ENCODE measurements at places on chromosomes 2 and 18.

DNA sequence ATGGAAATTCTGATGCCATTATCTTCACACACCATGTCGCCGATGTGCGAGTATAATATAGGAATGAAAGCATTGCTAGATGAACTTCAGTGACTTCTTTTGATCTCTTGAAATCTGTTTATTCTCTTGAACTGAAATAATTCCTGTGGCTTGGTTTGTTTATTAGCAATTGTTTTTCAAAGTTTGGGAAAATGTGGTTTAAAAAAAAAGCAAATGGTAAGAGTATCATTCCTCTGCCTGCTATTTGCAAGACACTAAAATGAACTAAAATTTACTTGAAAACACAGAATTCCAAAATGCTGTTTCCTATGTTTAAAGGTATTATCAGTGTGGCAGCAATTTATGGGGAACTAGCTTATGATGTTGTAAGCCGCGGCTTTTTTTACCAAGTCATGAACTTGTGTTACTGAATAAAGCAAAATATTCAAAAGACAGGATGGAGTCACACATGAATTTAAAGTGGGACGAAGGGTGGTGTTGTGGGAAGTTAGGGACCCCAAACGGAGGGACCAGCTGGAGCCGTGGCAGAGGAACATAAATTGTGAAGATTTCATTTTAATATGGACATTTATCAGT is 96.4 kb downstream of the COLEC12 start:
- no peak for DNase-seq

- no peak for DNase-seq
These were observed 133.3 kb downstream of the SMAD2 start for GRCh38 chr18:47797126-47797525.

- no peak for DNase-seq
These were observed 30.6 kb downstream of the KLHL41 start for GRCh38 chr2:169540146-169540545.

DNA sequence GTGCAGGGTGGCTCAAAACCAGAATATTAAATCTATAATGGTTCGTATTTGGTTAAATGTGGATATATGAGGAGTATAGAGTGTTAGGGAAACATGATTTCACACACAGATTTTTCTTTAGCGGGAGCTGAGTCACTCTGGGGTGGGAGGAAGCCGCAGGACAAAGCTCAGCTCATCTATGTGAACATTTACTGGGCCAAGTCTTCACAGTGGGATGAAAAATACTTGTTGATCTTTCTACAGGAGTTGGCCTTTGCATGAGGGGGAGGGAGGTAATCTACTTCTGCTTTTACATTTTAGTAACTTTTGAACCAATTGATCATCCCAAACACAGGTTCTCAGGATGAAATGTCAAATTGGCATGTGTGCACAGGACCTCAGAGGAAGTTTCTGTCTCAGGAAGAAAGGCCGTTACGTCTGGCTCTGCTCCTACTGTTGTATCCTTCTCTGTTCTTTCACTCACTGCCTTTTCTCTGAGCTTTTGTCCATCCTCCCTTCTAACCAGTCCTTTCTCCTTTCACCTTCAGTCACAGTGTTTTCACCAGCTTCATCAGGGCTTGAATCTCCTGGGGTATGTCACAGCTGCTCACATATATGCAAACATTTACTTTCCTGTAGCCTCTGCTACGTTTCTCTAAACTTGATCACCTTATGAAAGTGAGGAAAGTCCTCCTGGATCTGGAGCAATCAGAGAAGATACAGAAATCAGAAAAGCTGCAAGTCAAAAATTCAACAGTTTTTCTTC is 943.3 kb upstream of the FANCL start:
- no peak for DNase-seq

- no peak for DNase-seq
These were observed 59.8 kb downstream of the NDUFA10 start for GRCh38 chr2:239965318-239965717.

DNA sequence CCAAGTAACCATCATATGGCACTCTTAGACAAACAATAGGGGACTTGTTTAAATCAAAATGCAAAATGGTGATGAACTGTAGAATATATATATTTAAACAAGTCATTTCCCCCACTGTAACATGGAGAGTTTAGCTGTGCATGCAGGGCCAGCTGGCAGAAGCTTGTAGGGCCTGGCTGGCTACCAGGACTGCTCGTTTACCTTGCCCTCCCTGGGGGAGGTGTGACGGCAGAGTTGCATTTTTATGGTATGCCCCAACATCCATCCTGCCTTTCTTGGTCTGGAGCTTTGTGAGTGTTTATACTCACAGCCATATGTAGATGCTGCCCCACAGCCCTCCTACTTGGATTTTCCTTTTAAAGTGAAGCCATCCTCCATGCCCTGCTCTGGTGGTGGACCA is 101.7 kb upstream of the ZFP36L2 start:
- DNase-seq: no peak

GRCh38 chr18:63004466-63005089 is 289.2 kb downstream of the PHLPP1 start:
- DNase-seq: no peak

- DNase-seq: no peak
These were observed 198.2 kb downstream of the TGIF1 start for GRCh38 chr18:3648200-3648599.

DNA sequence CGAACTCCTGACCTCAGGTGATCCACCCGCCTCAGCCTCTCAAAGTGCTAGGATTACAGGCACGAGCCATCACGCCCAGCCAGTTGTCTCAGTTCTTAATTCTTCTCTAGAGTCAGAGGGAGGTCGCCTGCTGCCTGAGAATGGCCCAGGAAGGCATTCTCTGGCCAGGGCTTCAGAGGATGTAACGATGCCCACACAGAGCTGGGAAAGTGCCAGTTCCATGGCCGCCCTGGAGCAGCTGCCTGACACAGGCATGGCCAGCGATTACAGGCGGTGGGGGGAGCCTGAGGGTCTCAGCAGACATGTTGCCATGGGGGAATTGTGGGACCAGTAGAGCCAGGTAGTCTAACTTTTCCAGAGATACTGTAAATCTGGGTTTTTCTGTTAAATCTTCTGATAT is 25.6 kb upstream of the DNMT3A start:
- DNase-seq: no peak

- no peak for DNase-seq
These were observed 36.7 kb downstream of the ARHGAP25 start for GRCh38 chr2:68771211-68771751.

DNA sequence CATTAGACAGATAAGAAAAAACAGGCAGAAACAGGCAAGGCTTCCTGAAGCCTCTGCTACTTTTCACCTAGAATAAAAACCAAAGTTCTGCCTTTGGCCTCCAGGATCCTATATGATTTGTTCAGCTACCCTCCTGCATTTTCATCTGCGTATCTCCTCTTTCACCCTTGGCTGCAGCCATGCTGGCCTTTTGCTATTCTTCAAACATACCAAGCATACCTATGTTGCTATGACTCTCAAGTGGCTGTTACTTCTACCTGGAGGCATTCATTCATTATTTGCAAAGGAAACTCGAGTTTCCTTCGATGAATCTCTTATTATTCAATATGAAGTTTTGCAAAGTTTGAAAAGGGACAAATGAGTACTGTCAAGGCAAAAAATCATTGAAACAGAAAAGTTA is 106.4 kb upstream of the HNMT start:
- no peak for DNase-seq

- no peak for DNase-seq
These were observed 298.5 kb downstream of the PAX3 start for GRCh38 chr2:222000326-222000725.

DNA sequence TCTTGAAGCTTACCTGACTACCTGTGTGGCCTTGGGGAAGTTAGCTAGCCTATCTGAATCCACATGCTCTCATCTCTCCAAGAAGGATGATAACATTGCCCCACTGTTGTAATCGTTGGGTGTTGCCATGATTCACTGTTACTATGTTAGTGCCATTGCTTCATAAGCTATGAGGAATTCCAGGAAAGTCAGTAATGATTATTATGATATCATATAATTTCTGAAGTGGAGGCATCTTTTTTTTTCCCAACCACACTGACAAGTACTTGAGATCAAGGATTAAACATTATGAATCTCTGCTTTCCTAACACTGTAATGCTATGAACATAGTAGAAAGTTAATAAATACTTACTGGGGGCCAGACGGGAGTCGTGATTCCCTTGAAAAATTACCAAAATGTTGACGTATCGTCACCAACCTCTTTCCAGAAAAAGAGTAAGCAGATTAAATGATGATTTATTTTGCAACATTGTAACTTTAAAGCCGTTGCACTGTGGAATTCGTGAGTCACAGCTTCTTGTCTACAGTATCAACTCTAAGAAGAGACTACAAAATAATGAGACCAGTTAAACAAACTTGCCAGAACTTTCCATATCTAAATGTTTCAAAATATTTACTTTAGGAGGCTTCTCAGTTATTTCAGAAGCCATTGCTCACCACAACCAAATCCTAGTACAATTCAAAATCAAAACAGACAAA is 459.9 kb downstream of the PIK3C3 start:
- DNase-seq: no peak

GRCh38 chr18:48219810-48220499 is 189.2 kb downstream of the ZBTB7C start:
- DNase-seq: no peak

DNA sequence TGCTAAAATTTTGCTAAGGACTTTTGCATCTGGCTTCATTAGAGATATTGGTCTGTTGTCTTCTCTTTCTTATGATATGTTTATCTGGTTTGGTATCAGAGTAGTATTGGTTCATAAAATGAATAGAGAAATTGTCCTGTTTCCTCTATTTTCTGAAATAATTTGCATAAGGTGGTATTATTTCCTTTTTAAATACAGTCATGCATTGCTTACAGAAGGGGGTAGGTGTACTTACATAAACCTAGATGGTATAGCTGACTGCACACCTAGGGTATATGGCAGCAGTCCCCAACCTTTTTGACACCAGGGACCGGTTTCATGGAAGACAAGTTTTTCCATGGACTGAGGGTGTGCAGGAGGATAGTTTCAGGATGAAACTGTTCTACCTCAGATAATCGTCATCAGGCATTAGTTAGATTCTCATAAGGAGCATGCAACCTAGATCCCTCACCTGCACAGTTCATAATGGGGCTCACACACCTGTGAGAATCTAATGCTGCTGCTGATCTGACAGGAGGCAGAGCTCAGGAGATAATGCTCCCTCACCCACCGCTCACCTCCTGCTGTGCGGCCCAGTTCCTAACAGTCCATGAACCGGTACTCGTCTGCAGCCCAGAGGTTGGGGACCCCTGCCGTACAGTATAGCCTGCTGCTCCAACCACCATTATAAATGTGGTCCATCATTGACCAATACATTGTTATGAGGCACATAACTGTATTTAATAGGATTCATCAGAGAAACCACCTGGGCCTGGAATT is 189.2 kb downstream of the FAM210A start:
- no peak for DNase-seq

DNA sequence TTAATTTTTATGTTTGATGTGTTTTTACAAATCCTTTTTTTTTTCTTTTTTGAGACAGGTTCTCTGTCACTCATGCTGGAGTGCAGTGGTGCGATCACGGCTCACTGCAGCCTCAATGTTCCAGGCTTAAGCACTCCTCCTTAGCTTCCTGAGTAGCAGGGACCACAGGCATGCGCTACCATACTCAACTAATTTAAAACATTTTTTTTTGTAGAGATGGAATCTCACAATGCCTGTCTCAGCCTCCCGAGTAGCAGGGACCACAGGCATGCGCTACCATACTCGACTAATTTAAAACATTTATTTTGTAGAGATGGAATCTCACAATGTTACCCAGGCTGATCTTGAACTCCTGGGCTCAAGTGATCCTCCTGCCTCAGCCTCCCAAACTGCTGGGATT is 3.2 kb downstream of the NOTO start:
- no peak for DNase-seq

DNA sequence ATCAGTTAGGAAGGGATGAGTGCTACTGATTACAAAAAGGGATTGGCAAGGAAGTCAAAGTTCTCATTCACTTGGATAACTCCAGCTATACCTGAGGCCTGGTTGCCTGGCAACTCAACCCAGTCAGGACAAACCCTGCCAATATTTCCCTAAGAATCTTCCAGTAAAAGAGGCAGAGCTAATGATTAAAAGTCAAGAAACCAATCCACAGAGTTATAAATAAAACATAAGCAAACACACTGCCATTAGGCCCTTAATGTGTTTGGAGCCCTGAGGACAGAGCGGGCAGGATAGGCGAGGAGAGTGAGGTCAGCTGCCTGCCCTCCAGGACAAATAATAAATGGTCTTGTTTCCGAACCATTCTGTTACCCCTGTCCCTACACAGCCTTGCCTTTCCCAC is 215.6 kb upstream of the NABP1 start:
- no peak for DNase-seq

- DNase-seq: no peak
These were observed 686.1 kb downstream of the KCNJ3 start for GRCh38 chr2:155384555-155385123.

GRCh38 chr2:218422403-218423086 is 3.6 kb downstream of the VIL1 start:
- DNase-seq: no peak

- DNase-seq: no peak
These were observed 103.0 kb downstream of the GPR39 start for GRCh38 chr2:132519566-132519965.

DNA sequence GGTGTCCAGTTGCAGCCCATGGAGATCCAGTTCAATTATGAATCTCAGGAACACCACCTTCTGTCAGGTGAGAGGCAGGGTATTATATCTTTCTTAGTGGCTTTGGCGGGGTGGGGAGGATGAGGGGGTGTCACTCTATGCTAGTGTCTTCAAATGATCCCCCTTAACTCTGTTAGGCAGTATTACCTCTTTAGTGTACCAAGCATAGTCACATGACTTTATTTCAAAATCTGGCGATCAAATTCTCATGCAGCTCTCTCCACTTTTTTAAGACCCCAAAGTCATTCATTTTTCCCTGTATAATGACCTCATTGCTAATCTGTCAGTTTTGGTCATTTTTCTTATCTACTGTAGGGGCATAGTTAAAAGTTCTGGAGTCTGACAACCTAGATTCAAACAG is 1.1 kb upstream of the ZSCAN30 start:
- DNase-seq: no peak

GRCh38 chr18:26403491-26403890 is 144.9 kb downstream of the KCTD1 start:
- no peak for DNase-seq

DNA sequence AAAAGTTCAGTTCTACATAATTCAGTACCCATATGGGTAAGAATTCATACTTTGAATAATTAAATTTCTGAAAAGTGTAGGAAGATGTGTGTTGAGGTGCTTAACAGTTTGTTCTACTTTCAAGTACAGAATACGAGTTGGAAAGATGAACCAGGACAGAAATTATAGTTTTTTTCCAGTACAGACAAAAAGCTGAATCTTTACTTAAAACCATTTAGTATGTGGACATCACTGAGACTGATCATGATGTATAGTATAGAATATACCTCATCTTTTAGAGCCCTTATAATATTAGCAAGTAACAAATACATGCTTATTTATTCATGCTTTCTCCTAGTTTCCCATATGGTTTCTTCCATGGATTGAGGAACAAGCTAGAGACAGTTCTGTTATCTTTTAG is 10.0 kb downstream of the DDX1 start:
- no peak for DNase-seq

GRCh38 chr2:232506709-232507108 is 13.5 kb upstream of the PRSS56 start:
- no peak for DNase-seq

- no peak for DNase-seq
These were observed 167.8 kb upstream of the LYPD1 start for GRCh38 chr2:132837769-132838168.
